ENCODE measurements at places on chromosomes 3 and 15.

DNA sequence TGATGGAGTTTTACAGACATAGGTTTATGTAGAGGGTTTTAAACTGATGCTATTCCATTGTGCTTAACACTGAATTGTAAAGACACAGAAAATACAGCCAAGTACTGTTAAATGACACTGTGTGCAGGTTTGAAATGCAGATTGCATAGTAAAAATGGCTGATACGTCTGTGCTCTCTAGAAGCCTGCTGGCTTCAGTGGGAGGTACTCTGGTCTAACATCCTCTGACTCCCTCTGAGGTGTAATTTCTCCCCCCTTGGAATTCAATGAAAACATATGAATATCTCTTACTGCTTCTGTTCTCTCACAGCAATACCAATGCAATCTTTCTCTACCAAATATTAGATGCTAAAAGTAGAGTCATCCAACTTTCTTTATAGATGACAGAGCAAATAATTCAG is 176.6 kb downstream of the SLC9A9 start:
- DNase-seq, result no peak

DNA sequence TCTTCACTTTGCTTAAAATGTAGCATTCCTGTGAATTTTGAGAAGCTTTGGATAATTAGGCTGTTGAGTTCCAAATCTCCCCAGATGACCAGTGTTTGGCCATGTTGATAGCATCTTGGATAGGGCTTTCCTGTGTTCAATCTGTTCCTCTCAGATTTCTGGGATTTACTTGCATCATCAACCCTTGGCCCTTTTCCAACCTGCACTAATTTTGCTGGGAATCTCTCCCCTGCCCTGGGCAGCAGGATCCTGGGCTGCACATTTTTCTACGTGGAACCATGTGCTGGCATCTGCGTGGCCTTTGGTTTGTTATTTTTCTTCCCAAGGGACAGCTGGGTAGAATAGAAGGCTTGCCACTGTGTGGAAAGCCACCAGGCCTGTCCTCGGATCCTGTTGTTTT is 75.4 kb upstream of the PLXNA1 start:
- DNase-seq, result no peak

- no peak for DNase-seq
Observed at GRCh38 chr3:156260331-156260730, 140.0 kb downstream of the KCNAB1 start.

- DNase-seq, result no peak
Observed at GRCh38 chr3:108555966-108556581, 33.2 kb downstream of the CIP2A start.

DNA sequence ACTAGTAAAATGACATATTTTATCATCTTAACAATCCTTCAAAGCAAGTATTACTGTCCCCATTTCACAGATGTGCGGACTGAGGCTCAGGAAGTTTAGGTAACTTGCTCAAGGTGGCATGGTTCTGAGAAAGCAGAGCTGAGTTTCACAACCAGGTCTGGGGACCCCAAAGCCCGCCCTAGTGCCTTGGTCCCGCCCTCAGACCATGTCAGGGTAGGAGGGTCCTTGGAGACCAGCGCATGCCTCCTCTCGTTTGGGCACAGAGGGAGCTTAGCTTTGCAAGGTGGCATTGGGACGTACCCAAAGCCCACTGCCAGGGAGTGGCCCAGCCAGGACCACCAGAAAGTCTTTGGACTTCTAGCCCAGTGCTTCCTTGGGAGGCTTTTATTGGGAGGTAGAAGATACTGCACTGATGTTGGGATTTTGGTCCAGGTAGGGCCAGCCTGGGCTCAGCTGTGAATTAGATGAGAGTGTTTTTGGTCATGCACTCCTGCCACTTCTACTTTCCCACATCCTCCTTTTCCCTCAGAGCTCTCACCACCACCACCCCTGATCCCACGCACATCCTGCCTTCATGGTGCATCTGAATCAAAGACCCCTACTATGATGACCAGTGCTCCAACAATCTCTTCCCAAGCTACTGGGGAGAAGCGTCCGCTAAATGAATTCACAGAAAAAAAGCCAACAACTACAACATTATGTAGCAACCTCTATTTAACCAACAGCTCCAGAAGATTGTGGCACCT is 307.9 kb downstream of the TLE3 start:
- DNase-seq, result no peak

GRCh38 chr3:52191663-52192062 is 6.3 kb upstream of the ALAS1 start:
- no peak for DNase-seq

DNA sequence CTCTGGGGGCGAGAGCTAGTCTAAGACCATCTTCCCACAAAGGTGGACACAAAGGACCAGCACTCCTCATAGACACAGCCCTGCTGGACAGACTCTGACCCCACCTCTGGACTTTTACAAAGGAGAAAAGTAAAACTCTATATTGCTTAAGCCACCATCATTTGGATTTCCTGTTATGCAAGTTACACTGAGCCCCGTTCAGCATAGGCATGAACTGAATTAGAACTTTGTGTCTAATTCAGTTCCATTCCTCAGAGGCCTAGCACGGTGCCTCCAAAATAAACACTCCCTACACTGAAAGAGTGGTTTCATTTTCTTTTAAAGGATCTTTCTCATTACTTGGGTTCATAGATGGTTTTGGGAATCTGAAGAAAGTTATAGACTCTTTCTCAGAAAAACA is 79.2 kb upstream of the OCA2 start:
- DNase-seq, result no peak

GRCh38 chr15:60589728-60590127 is 110.8 kb upstream of the ICE2 start:
- DNase-seq, result no peak

- DNase-seq, result peak; percentile 63
Observed at GRCh38 chr3:51686512-51687215, 15.6 kb downstream of the TEX264 start.

- DNase-seq, result no peak
Observed at GRCh38 chr15:35397027-35397426, 148.9 kb downstream of the DPH6 start.

DNA sequence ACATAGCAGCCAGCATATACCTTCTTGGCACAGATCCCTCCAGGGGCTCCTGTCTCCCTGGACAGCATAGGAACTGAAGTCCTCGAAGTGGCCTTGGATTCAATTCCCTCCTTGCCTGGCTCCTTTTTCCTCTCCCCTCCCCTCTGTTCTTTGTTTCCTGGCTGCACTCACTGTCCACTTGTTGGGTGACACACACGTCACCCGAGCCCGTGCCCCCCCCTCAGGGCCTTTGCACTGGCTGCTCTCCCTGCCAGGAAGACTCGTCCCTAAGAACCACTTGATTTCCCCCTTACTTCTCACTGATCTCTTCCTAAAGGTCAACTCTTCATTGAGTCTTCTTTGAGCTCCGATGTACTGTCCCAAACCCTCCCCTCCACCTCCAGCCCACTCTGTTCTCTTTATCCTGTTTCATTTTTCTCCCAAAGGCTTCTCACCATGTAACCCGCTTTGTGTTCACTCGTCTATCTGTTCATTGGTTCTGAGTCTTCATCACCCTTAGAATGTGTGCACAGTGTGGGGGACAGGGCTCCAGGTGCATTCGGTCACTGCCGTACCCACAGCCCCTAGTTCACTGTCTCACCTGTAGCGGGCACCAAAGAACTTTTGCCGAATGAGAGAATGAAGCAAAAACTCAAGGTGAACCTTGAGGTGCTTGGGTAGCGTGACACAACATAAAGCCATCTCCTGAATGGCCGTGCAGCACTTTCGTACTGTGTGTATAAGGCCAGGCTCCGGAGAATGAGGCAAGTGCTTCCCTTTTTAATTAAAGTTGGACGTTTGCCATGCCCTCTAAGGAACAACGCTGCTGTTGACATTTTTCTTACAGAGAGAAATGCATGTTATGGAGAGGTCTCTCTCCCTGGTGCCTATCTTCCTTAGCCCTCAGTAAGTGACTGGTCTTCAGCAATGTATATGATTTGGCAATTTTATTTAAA is 74.0 kb downstream of the CHRNA7 start:
- no peak for DNase-seq

GRCh38 chr3:43201581-43201980 is 84.8 kb upstream of the SNRK start:
- DNase-seq, result no peak

- no peak for DNase-seq
Observed at GRCh38 chr3:42708611-42709151, 6.1 kb upstream of the HHATL start.

DNA sequence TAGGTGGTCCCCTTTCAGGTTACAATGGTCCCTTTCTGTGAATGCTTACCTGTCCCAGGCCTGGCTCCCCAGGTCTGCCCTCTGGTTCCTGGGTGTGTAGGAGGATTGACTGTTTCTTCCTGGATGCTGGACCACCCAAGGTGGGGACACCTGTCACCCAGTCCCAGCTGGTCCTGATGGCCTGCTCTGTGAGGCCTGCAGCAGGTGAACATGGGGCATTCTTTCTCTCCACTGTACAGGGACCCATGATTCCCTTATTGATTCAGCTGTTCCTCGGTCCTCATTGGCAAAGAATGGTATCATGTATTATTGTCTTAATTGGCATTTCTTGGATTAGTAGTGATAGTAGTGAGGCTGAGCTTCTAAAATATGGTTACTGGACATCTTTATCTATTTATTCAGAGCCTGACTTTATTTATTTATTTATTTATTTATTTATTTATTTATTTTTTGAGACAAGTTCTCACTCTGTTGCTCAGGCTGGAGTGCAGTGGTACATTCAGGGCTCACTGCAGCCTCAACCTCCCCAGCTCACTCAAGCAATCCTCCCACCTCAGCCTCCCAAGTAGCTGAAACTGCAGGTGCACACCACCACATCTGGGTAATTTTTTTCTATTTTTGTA is 8.8 kb upstream of the DNAJA4 start:
- no peak for DNase-seq

DNA sequence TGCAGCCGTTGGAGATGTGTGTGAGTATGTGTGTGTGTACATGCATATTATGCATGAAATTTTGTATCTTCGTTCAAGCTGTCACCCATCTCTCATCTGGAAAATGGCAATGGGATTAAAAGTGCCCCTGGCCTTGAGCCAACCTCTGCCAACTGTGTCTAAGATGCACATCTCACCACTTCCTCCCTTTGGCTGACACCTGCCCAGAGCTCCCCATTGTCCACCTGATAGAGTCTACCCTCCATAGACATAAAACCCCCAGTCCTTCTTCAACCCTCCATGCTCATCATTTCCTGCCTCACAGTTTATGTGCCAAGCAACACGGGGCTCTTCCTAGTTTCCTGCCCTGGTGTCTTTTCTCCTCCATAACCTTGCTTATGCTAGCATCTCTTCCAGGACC is 187.5 kb upstream of the HES1 start:
- no peak for DNase-seq

All from stimulated activated CD8-positive, alpha-beta memory T cell treated with anti-CD3 and anti-CD28 coated beads, Interleukin-15, amount 100 ng/mL, for 4 hours (primary cell).